ENCODE measurements at places on chromosomes 6 and 20. TPM values are rescaled to one million over a fixed set of nuclear protein-coding genes. Genes with fewer than 3 reads are reported as not detected.

DNA sequence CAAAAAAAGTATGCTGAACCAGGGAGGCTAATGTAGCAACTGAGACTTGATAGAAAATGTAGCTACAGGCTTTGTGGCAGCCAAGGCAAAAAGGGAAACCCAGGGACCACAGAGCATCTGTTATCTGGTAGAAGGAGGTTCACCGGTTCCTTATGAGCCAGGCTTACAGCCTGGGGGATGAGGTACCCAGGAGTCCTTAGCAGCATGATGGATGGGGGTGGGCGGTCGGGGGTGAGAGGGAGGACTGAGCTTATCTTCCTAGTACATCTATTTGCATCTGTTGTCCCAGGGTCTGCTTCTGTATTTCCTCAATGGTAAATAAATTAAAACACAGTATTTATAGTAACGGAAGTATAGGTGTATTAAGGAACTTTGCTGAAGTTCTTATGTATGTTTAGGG lies 1.1 kb upstream of the GDAP1L1 start:
- H3K4me3 ChIP-seq, result no peak overlapping the region
- H3K36me3 ChIP-seq, result no peaks in the 10 kb centered on the region
- peaks cover 7% of the 10 kb centered on the region for H3K4me1 ChIP-seq
- no peak for DNase-seq
- peaks cover 13% of the 10 kb centered on the region for H3K27me3 ChIP-seq

DNA sequence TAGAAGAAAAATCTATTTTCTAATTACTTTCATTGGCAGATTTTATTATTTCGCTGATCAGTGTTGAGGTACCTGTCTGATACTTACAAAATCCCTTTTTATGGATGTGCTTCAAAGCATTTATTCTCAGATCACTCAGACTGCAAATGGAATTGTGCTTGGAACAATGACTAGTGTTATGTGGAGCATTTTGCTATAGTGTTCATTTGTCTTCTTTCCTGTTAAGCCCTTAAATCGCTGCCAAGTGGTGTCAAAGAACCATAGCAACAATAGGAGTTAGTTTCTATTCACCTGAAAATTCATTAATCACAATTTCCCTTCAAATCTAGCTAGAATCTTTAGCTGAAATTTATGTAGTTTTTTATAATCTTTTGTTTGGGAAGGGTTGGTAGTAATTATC lies 29.8 kb downstream of the SMPDL3A start:
- no peak for DNase-seq
- no peaks in the 10 kb centered on the region for H3K4me1 ChIP-seq
- no peaks in the 10 kb centered on the region for H3K36me3 ChIP-seq
- H3K27ac ChIP-seq, result no peak overlapping the region
- peaks cover 14% of the 10 kb centered on the region for H3K27me3 ChIP-seq
- no peak overlapping the region for H3K4me3 ChIP-seq

- DNase-seq, result no peak
- H3K27me3 ChIP-seq, result peaks cover 3% of the 10 kb centered on the region
Observed at GRCh38 chr20:50296450-50297375, 106.1 kb downstream of the CEBPB start.

- no peaks in the 10 kb centered on the region for H3K27me3 ChIP-seq
- no peak overlapping the region for H3K27ac ChIP-seq
- H3K4me3 ChIP-seq, result no peak overlapping the region
- no peaks in the 10 kb centered on the region for H3K4me1 ChIP-seq
- DNase-seq, result no peak
Observed at GRCh38 chr20:54263116-54263690, 55.3 kb downstream of the PFDN4 start.

DNA sequence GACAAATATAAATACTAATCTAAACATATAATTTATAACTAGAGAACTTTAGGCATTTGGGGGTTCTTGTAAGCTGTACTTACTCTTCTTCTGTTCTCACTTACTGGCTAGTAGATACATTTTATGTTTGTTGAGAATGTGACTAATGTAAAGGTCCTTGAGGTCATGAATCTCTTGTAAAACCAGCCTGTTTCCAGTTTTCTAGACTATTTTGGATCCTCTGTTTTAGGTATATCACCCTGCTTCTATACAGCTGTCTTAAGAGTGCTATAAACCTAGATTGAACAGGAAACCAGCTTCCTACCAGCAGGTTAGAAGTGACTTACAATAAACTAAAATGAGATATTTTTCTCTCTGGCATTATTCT lies 134.2 kb downstream of the PLCB4 start:
- no peaks in the 10 kb centered on the region for H3K4me1 ChIP-seq
- H3K36me3 ChIP-seq, result no peaks in the 10 kb centered on the region
- no peak overlapping the region for H3K27ac ChIP-seq
- H3K27me3 ChIP-seq, result no peaks in the 10 kb centered on the region
- DNase-seq, result no peak

DNA sequence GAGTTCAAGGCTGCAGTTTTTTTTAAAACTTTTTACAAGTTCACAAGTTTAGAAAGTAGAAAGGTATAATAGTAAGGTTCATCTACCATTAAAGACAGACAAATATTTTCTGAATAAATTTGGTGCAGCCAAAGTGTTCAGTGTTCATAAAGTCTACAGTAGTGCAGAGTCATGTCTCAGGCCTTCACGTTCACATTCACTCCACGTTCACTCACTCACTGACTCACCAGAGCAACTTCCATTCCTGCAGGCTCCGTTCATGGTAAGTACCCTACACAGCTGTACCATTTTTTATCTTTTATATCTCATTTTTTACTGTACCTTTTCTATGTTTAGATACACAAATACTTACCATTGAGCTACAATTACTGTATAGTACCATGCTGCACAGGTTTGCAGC lies 67.6 kb downstream of the B4GALT5 start:
- no peak for DNase-seq
- no peaks in the 10 kb centered on the region for H3K27me3 ChIP-seq
- H3K36me3 ChIP-seq, result peaks cover 22% of the 10 kb centered on the region

DNA sequence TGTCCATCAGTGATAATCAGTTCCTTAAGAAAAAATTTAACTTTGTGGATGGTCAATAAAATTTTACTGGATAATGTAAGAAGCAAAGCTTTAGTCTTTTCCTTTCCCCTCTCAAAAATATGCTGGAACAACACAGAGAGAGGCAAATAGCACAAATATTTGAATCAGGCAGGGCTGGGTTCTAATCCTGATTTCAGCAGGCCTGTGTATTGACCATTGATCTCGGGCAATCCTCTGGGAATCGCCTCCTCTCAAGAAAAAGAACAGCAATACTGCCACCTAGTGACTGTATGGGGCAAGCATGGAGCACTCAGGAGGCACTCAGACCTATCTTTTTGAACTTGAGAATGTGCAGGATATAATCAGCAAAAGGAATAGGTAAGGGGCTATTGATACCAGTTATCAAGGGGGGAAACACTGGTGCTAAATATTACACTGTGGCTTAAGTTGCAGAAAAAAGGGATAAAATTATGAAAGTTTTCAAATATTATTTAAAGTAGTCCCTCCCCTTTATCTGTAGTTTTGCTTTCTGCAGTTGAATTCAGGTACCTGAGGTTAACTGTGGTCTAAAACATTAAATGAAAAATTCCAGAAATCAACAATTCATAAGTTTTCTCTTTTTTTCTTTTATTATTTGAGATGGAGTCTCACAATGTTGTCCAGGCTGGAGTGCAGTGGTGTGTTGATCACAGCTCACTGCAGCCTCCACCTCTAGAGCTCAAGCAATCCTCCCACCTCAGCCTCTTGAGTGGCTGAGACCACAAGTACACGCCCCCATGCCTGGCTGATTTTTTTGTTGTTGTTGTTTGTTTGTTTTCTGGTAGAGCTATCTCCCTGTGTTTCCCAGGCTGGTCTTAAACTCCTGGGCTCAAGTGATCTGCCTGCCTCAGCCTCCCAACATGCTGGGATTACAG lies 91.8 kb upstream of the NHSL1 start:
- DNase-seq, result peak; percentile 33
- no peak overlapping the region for H3K27ac ChIP-seq
- no peaks in the 10 kb centered on the region for H3K36me3 ChIP-seq
- peaks cover 10% of the 10 kb centered on the region for H3K4me1 ChIP-seq

DNA sequence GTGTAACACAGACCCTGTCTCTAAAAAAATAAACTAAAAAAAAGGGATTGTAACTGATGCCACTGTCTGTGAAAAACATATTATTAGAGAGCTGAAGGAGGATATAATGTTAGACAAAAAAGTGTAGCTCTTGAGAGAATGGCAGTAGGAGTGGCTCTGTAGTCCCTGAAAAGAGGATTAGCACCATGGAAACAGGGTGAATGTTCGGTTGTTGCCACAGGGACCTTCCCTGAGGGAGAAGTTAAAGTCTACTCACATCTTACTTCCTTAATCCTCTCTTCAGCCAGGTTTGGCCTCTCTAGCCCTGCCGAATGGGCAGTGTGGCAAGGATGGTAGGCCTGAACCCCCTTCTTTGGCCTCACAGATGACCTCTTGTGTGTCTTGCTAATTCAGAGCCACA lies 12.1 kb downstream of the SCAND1 start:
- no peak overlapping the region for H3K27ac ChIP-seq
- no peak for DNase-seq
- peaks cover 7% of the 10 kb centered on the region for H3K36me3 ChIP-seq
- H3K4me3 ChIP-seq, result no peak overlapping the region
- H3K4me1 ChIP-seq, result peaks cover 9% of the 10 kb centered on the region

DNA sequence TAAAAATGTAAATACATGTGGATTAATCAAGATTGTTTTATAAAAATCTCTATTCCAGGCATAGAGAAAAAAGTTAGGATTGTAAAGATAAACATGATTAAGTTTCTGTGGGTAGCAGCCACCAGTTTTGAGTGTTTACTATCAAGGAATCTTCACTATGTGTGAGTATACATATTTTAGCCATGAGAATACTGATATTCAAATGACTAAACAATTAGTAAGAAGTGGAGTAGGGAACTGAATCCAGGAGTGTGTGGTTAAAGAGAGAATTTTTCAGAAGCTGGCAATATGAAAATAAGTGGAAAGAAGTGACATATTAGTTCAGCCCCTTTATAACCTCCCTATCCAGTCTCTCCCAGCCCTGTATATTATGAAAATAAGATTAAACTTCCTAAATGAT lies 10.3 kb downstream of the ELOVL2 start:
- no peaks in the 10 kb centered on the region for H3K4me1 ChIP-seq
- H3K36me3 ChIP-seq, result no peaks in the 10 kb centered on the region
- no peak for DNase-seq

DNA sequence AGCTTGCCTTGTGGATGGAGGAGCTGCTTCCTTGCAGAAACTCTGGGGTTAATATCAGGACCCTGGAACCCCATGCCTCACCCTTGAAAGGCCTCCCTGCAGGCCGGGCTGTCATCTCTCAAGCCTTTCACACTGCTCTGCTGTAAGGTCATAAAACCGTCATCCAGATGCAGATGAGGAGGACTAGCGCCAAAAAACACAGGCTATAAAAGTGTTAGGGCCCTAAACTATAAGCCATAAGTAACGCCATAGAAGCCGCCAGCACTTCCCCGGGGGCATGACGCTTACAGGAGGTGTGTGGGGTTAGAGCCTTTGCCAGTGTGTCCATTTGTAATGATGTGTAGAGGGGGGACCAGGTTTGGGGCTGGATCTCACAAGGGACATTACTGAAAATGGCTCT lies 47.6 kb downstream of the CDH4 start:
- no peaks in the 10 kb centered on the region for H3K36me3 ChIP-seq
- H3K27me3 ChIP-seq, result no peaks in the 10 kb centered on the region
- no peak for DNase-seq
- H3K4me1 ChIP-seq, result no peaks in the 10 kb centered on the region

The CCN2 gene
- 0.41 TPM for total RNA-seq

Data from naive thymus-derived CD8-positive, alpha-beta T cell (primary cell).